ENCODE measurements at places on chromosomes 7 and 10.

- DNase-seq: no peak
These were observed 112.6 kb downstream of the WDR37 start for GRCh38 chr10:1168763-1169162.

- DNase-seq: peak; percentile 80
These were observed at the start of gene HACD1 for GRCh38 chr10:17617031-17617911. Gene HACD1 (minus strand): TSS chr10:17617374. CDS start chr10:17617339, 35 bp downstream.

GRCh38 chr7:29316926-29317325, 122.4 kb downstream of the CHN2 start:
- no peak for DNase-seq

DNA sequence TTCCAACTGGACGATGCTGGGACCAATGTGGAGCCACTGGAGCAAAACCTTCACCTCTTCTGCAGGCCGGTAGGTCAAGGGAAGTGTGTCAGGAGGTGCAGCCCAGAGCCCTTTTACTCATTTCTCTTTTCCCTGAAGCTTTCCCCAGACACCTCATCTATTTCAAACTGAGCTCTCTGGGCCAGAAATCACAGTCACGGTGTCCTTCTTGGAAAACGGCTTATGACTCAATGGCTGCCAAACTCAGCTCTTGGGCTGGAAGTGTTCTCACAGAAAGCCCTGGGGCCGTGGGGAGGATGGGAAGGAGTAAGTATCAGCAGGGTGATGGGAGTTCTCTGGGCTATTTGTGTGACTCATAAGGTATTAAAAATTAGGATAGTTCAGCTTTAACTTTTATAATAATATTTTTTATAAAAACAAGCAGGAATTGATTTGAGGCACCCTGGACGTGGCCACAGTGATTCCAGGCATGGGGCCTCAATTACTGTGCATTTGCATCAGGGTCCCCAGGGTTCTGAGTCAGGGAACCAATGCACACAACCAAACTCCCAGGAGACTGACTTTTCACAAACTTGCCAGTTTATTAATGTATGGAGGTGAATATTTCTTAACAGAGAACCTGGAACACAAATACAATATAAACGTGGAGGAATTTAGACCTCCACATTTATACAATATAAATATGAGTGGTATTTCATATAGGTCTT, 187.4 kb upstream of the TMEM72 start:
- DNase-seq: no peak

- DNase-seq: no peak
These were observed 149.7 kb downstream of the FRMD4A start for GRCh38 chr10:14180911-14181566.

DNA sequence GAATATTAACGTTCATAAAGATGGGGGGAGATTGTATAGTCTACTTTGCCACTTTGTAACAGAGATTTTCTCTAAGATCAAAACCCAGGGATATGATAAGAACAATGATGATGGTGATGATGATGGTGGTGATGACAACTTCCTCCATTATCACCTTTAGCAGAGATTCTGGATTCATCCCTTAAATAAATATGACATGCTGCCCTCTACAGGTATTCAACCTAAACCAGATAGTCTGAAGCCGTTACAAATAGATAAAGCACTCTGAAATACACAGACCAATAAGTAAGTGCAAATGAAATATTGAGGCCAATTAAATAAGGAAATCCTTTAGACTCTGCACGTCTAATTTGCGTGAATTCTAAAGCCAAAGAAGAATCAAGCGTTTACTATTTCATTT, 211.5 kb downstream of the CREB5 start:
- no peak for DNase-seq

- DNase-seq: no peak
These were observed 24.3 kb upstream of the C10orf105 start for GRCh38 chr10:71743866-71744265.

DNA sequence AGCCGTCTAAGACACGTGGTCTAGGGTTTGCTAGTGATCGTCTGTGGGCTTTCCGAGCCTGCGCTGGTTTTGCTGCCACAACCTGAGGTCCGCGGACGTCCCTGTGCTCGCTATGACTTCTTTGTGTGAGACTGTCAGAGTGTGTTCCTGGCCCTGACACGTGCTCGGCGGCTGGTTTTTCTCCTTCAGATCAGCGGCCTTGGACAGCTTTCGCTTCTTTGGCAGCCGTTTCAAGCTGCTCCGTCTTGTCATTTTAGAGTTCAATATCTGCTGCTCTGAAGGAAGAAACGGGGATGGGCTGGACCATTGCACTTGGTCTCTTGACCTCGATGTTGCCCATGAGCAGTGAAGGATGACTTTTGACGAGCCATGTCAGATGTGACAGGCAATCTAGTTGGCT, 147.3 kb downstream of the MGMT start:
- no peak for DNase-seq

- no peak for DNase-seq
These were observed 48.8 kb downstream of the DLD start for GRCh38 chr7:107939573-107940489.

GRCh38 chr7:90593205-90593604, 2.9 kb upstream of the CDK14 start:
- DNase-seq: no peak

DNA sequence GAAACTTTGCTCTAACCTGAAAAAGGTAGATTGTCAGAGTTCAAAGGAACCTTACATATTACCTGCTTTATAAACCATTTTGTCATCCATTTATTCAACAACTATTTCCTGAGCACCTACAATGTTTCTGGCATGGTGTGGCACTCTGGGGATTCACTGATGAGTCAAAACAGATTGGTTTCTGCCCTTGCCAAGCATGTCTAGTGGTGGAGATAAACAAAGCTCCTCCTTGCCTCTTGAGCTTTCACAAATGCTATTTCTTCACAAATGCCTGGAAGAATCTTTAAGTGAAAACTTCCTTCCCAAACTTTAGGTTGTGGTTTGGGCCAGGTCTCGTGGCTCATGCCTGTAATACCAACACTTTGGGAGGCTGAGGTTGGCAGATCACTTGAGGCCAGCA, 85.1 kb upstream of the RELN start:
- no peak for DNase-seq

DNA sequence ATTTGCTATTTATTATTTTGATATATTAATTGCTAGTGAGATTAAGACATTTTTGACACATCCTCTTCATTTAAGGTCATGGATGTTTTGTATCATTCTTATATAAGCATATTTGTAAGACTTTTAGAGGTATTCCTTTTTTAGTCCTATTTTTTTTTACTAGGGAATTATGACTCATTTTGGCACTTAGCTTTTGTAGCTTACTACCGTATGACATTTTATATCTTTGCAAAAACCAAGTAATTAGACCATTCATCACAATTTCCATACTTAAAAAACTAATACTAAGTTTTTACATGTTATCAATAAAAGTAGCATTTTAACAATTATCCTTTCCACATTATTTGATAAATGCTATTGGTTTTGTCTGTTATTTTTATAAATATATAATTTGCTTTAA, 41.6 kb downstream of the BMPR1A start:
- no peak for DNase-seq

GRCh38 chr7:88233828-88234227, 14.0 kb upstream of the SRI start:
- no peak for DNase-seq

DNA sequence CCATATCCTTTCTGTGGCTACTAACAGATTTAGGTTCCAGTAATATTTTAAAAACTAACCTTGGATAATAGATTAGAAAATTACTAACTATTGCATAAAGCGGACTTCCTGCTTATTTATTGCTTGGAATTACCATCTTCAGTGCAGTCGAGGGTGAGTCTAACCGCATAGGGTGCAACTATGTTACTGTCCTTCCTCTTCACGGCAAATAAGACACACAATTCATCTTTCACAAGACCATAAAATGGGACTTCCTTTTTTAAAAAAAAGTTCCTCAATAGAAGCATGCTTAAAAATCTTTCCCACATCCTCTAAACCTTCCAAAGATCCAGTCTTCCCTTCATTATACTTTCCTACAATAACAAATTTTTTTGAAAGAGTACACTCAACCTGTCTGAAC, 2.1 kb downstream of the SLC25A40 start:
- DNase-seq: no peak

- no peak for DNase-seq
These were observed 35.8 kb downstream of the RBM17 start for GRCh38 chr10:6124666-6125065.

DNA sequence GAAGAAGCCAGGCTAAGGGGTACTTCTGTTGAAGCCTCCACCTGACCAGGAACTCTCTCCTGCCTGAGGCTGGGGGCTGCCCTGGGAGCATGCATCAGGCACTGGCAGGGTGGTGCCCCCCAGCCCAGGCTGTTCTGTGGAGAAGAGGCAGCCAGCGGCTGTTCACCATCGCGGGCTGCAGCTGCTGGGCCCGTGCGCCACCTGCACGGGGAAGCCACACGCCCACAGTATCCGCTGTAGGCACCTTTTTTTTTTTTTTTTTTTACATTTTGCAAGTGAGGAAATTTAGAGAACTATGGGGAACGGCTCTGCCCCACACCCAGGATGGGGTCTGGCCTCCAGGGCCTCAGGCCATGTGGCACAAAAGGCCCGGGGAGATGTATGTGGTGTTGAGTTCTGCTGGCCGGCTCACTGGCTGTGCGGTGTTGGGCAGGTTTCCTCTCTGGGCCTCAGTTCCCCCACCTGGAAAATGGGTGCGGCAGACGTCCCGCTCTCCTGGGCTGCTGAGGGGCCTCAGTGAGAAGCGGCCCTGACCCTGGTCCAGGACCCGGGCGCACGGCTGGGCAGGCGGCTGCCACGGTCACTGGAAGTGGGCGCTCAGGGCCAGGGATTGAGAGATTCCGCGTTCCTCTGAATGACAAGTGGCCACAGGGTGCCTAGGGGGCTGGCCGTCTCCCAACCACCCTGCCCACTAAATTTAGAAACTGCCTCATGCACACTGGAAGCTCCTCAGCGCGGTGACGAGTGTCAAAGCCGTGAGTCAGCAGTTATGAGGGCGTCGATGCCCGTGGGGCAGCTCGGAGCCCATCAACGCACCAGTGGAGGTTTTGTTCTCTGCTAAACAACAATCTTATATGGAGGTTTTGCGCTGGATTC, 8.8 kb upstream of the INTS1 start:
- no peak for DNase-seq

Data from HEK293T (cell line).